ENCODE measurements at places on chromosomes 5 and 9.

GRCh38 chr5:39302472-39302871 is 61.8 kb downstream of the C9 start:
- DNase-seq = no peak

GRCh38 chr5:138819081-138819480 is 56.1 kb downstream of the LRRTM2 start:
- no peak for DNase-seq

DNA sequence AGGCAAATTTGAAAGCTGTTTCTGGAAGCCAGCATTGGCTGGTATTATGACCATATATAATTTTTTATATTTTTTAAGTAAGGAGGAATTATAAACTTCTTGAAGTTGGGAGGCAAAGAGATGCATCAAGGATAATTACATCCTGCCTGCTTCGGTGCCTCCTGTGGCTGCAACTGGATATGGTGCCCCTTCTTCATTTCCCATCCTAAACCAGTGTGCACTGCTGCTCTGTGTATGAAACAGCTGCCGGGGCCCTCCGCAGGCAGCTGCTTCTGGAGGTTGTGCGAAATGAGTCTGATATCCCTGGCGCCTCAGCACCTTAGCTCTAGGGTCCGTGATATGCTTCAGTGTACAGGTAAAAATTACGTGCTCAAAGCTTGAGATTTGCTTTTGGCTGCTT is 304.2 kb downstream of the ENC1 start:
- DNase-seq = no peak

GRCh38 chr5:10653043-10653442 is 89.2 kb downstream of the ANKRD33B start:
- no peak for DNase-seq

GRCh38 chr9:3288686-3289085 is 237.1 kb downstream of the RFX3 start:
- DNase-seq = no peak

All from T follicular helper cell (primary cell).